ENCODE measurements at places on chromosomes 6 and 20.

GRCh38 chr6:48200869-48201390 lies 89.9 kb upstream of the PTCHD4 start:
- no peak for DNase-seq

DNA sequence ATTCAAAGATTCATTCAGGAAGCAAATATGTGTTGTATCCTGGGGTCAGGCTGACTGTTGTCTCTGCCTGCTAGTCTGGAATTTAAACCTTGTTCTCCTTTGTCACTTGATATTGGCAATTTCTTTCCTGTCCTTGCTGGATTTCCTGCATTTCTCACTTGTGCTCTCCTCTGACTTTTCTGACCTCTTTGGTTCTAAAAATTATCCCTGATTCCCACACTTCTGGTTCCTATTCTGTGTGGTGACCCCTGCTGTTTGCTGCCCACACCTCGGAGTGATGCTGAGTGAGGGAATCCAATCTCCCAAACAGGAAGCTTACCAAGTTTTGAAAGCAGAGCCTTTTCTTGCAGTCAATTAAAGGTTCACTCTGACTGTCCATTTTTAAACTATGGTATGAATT lies 345.3 kb downstream of the CDKAL1 start:
- no peak for DNase-seq

DNA sequence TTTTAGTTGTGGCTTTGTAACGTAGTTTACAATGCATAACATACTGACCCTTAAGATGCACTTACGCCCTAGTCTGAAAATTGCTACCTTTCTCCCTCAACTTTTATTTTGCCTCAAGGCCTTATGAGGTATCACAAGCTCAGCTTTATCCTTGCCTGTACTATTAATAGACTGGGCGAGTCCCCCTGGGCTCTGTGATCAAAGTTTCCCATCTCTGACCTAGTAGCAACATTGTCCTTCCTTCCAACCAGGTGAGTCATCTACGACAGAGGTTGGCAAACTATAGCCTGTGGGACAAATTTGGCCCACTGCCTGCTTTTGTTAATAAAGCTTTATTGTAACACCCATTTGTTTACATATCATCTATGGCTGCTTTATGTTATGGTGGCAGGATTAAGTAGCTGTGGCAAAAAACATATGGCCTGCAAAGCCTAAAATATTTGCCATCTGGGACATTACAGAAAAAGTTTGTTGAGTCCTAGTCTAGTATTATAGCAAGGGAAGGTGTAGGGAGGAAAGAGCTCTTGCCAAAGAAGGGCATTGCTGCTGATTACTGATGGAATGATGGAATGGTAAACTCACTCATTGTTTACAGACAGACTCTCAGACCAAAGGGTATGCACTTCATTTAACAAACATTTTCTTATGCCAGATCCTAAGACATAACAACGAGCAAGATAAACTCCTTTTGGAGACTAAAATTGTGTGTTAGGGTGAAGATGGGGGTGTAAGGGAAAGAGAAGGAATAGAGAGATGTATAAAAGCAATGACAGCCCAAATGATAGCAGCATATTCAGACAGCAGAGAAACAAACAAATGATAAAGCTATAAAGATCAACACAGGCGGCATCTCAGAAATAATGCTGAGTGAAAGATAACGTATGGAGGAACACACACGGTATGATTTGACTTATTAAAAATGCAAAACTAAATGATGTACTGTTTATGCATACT lies 74.2 kb downstream of the SLC22A23 start:
- peak; percentile 4 for DNase-seq

- DNase-seq: no peak
Observed at GRCh38 chr6:128659878-128660622, 139.7 kb upstream of the PTPRK start.

DNA sequence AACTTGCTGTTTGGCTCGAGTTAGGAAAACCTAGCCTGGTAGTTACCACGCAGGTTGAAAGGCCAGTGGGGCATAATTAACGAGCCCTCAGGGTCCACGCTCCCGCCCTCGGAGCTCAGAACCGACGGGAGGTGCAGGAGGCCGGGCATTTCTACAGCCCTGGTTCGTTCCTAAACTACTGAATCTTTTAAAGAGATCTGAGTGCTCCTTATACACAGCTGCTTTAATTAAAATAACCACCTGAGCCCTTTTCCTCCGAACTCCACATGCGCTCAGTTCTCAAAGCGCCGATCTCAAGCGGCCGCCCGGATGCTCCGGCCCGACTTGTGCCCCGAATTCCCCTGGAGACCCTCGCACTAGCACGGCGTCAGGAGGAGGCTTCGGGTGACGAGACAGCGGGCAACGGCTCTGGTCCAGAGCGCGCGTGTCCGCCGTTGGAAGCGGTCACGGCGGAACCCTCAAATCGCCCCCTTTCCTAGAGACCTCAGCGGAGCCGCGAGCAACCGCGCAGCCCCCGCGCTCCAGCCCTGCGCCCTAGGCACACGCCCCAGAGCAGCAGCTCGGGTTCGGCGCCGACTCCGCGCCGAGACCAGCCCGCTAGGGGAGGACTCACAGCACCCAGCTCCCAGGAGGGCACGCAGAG lies 397 bp downstream of the WDR27 start:
- no peak for DNase-seq

- no peak for DNase-seq
Observed at GRCh38 chr6:106849120-106849519, 125.4 kb downstream of the CD24 start.

Data from NCI-H2081 (cell line).